ENCODE measurements at places on chromosomes 4 and X. TPM values are rescaled to one million over a fixed set of nuclear protein-coding genes. Genes with fewer than 3 reads are reported as not detected.

Gene STATH
- total RNA-seq: not detected

GRCh38 chrX:98962996-98963395, 1447.1 kb downstream of the PCDH19 start:
- no peak for DNase-seq

- DNase-seq: no peak
Measured at GRCh38 chr4:40923316-40924095, 173.8 kb downstream of the NSUN7 start.

Gene ARSJ
- 0.15 TPM for total RNA-seq

GRCh38 chr4:175656649-175657048, 155.4 kb downstream of the GPM6A start:
- no peak for DNase-seq

DNA sequence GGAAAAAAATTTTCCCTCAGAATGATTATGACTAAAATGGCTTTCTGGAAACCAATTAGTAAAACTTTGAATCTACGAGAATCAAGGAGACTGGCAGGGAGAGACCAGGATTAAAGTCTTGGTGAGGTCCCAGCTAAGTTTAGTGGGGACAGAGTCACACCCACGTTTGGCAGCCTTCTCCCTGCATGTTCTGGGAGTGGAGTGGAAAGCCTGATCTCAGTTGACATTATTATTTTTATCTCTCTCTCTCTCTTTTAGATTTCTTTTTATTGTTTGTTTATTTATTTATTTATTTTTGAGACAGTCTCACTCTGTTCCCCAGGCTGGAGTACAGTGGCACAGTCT, 67.8 kb downstream of the MED28 start:
- DNase-seq: no peak

Gene LGI2
- 0.25 TPM for total RNA-seq

Gene SH3BGRL
- total RNA-seq: 11.2 TPM

Gene CTAG2
- not detected for total RNA-seq

GRCh38 chr4:151276787-151277562, at the start of gene PRSS48:
Gene PRSS48 (plus strand): TSS chr4:151277161. CDS start chr4:151277173, 12 bp downstream.
- peak; percentile 48 for DNase-seq

Gene FOXR2
- total RNA-seq: not detected

DNA sequence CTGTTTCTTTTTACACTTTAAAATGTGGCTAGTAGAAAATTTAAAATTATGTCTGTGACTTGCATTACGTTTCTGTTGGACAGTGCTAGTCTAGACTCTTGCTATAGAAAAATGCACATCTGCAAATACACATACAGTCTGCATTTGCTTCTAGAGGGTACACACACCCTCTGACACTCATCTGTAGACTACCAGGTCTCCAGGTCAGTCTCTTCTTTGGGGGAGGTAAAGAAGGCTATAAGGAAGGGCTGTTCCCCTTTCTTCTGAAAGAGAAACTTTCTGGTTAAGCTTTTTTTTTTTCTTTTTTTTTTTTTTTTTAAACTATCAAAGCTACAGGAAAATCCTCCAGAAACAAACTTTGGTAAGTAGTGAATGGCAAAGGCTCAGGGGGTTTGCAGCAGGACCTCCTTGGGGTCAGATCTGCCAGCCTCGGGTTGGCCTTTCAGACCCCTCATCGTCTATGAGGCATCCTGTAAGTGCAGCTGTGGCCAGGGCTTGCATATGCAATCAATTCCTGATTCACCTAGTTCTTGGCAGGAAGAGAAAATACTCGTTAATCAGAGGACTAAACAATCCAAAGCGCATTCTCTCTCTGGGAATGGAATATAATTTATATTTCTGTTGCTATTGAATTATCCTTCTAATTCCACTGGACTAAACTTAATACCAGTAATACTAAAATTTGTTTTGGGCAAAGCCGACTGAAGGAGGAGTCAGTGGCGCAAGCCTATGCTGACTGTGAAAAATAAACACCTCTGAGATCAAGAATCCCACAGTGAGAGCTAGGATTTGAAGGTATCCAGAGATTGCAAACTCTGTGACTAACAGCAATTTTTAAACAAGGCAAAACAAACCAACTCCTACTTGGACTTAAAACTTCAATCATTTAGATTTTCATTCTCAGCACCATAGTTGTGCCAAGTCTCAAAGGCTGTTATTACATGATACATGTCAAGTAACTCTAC, 109.3 kb upstream of the TBC1D9 start:
- no peak for DNase-seq

DNA sequence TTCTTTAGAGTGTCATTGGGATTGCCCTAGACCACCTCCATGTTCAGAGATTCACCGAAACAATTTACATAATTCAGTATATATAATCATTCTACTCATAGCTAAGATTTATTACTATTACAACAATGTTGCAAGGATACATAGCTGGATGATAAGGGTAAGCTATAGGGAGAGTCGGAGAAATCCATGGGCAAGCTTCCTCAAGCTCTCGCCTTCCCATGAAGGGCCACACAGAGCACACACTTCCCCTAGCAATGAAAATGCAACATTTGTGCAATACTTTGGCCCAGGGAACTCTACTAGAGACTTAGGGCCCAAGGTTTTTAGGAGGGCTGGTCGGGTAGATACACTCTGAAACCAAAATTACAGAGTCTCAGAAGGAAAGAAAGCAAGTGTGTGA, 49.7 kb upstream of the ABCG2 start:
- no peak for DNase-seq

Gene SHISA3
- total RNA-seq: 0.31 TPM

DNA sequence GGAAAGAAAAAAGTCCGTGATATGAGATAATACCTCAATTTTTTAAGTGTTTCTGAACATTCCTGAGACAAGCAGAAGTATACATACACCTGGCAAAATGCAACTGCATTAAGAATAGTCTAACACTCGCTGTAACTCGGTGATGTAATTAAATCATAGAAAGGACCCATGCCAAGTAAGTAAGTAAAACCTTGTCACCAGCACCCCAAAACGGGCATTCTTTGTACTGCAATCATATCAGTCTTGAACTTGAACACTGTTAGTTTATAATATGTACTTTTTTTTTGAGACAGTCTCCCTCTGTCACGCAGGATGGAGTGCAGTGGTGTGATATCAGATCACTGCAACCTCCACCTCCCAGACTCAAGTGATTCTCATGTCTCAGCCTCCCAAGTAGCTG, 47.4 kb downstream of the SMIM14 start:
- no peak for DNase-seq

- DNase-seq: peak; percentile 34
Measured at GRCh38 chrX:136747003-136747986, 33.4 kb downstream of the ARHGEF6 start.

- DNase-seq: no peak
Measured at GRCh38 chr4:828641-829271, 2.8 kb upstream of the CPLX1 start.

GRCh38 chr4:6322067-6322760, 52.6 kb downstream of the WFS1 start:
- DNase-seq: no peak

GRCh38 chrX:106932492-106932923, 12.3 kb downstream of the CLDN2 start:
- DNase-seq: no peak

Gene POF1B
- total RNA-seq: not detected

Gene TGIF2LX
- total RNA-seq: not detected

DNA sequence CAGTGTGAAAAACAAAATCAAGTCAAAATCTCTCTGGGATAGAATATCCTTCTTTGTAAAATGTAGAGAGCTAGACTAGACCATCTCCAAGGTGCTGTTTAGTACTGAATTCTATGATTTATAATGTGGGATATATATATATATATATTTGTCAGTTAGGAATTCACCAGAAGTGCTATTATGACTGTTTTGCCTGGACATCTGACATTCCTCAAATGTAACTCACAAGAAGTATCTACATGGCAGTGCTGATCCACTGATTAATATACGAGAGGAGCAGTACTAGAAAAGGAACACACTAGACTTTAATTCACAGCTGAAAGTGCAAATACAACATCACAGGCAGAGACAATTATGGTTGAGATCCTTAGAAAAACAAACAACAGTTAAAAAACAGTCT, 208.9 kb downstream of the GBA3 start:
- no peak for DNase-seq

DNA sequence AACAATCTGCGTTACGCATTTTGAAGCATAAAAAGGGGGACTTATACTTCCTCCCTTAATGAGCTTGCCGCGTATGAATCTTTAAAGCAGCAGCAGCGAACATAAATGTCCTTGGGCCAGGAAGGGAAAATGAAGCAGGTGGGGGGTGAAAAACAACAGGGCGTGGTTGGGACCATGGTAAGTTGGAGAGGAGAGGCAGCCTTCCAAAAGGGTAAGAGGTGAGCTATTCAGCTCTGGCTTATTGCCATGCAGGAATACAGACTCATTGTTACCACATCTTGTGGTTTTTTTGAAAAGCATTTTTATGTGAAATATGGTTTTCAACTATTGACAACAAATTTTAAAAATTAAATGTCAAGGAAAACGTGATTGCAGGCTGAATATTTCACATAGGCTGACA, 710.7 kb upstream of the FAM241A start:
- no peak for DNase-seq

DNA sequence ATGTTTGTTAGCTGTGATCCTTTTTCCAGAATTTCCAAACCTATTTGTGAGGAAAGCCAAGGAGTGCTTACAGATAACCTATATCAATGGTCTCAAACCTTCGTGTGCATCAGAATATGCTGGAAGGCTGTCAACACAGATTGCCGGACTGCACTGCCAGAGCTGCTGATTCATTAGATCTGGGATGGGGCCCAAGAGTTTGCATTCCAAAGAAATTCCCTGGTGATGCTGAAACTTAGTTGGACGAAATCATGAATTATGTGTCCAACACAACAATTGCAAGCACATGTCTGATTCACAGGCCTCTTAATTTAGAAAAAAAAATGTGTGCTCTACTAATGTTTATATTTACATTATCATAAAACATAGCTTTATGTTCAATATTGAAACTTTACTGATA, 544.0 kb upstream of the AMOT start:
- no peak for DNase-seq

DNA sequence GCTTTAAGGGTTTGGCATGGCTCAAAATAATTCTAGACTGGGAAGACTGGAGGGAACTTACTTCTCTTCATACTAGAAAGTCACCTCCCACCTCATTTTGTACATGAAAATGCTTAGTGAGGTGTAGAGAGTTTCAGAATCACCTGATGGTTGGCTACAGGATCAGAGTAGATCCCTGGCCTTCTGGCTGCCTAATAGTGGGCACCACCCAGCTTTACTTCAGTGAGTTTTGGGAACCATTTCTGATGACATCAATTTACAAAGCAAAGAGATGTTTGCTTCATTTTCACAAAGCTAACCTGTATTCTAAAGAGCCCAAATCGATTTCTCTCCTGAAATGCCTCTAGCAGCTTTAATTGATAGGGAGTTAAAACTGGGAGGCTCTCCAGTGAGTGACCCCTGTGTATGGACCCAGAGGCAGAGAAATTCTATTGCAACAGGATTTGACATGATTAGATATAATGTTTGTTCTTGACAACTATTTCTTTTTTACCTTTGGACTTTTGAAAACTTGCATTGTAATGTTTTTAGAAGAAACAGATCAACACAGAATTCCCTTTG, 180.5 kb downstream of the PTTG2 start:
- DNase-seq: no peak

Data from gastrocnemius medialis (tissue), 4 donors.